ENCODE measurements at places on chromosomes 6 and 20. TPM values are rescaled to one million over a fixed set of nuclear protein-coding genes. Genes with fewer than 3 reads are reported as not detected.

The BTNL2 gene
- total RNA-seq, result not detected

The DNAH8 gene
- not detected for total RNA-seq

DNA sequence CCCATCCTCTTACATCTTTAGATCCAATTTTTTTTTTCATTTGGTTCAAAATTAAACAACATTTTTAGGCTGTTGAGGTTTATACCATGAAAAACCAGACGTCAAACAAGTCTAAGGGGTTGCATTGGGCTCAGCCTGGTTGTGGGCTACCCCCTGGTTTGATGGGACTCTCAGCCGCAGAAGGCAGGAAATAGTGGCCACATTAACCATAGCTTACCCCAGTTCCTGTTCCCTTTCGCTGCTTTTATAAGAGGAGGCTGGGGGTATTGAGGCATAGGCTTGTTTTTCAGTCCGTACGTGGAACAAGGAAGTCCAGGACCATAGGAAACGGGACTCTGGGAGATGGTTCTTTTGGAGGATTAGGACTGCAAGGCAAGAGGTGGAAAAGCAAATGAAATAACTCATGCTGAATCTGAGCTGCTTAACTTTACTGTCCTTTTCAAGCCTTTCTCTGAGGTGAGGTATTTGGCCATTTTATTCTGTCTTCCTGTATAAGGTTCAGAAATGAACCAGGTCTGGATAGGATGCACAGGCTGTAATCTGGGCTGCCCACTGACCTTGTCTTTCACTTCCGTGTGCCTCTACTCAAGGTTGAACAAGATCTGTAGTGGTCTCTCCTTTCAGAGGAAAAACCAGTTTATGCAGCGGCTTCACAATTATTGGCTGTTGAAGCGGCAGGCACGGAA, 7.7 kb downstream of the BRPF3 start:
- no peak for DNase-seq

The PREX1 gene
- total RNA-seq, result 9.0 TPM
